ENCODE measurements at places on chromosomes 3 and 15.
A peak's percentile ranks its signal among the peaks of the same experiment; 100 is the strongest.

GRCh38 chr3:180040966-180041365 lies 4.2 kb upstream of the PEX5L start:
- no peak for DNase-seq

DNA sequence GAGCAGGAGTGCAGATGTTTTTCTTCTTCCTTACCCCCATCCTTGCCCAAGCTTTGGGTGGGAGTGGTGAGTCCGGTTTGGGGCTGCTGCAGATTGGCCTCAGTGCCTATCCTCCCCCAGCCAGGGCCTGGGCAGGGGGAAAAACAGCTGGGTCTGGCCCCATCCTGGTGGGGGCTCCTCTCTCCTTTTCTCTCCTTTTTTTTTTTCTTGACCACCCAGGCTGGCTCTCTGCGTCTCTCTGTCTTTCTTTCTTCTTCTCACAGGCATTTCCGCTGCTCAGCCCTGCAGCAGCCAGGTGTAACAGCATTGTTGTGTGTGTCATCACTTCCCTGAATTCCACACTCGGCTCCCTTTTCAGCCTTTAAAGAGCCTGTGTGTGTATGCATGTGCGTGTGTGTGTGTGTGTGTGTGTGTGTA lies 2.0 kb downstream of the FOXL2NB start:
- DNase-seq: no peak

GRCh38 chr3:132587401-132587800 lies 9.7 kb upstream of the ACKR4 start:
- no peak for DNase-seq

DNA sequence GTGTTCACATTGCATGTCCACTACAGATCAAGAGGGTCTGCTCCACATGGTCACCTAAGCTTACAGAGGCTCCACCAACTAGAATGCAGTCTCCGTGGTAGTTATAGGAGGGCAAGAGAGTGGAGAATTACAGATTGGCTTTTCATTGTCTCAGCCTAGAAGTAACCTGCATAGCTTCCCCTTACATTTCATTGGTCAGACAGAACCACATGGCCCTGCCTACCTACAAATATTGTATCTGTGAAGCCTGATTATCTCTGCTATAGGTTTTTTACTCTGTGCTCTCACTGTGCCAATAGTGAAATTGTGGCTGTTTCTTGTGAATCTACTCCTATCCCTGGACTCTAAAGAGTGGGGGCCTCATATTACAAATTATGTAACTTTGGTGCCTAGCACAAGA lies 2.5 kb upstream of the TLNRD1 start:
- DNase-seq: no peak

DNA sequence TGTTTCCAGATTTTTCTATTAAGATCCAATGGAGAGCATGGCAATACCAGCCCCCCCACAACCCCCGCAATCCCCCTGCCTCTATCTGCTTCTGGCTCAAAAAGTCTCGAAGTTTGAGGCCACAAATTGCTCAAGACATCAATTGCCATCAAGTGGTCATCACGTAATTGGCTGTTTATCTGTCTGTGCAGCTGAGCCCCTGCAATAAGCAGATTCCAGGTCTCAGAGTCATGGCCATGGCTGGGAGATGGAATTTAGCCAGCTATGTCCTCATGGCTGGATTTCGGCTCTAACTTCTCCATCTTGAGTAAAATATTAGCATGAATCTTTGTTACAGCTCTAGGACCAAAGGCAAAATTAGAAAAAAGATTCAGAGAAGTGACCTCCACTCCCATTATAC lies 22.7 kb downstream of the SSUH2 start:
- no peak for DNase-seq

DNA sequence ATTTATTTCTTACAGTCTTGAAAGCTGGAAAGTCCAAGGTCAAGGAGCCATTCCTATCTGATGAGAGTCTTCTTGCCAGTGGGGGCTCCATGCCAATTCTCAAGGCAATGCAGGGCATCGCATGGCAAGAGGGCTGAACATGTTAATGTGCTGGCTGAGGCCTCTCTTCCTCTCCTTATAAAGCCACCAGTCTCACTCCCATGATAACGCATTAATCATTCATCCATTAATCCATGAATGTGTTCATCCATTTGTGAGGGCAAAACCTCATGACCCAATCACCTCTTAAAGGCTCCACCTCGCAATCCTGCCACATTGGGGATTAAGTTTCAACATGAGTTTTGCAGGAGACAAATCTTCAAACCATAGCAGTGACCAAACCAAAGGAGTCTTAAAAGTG lies 118.3 kb downstream of the PROS1 start:
- DNase-seq: no peak

DNA sequence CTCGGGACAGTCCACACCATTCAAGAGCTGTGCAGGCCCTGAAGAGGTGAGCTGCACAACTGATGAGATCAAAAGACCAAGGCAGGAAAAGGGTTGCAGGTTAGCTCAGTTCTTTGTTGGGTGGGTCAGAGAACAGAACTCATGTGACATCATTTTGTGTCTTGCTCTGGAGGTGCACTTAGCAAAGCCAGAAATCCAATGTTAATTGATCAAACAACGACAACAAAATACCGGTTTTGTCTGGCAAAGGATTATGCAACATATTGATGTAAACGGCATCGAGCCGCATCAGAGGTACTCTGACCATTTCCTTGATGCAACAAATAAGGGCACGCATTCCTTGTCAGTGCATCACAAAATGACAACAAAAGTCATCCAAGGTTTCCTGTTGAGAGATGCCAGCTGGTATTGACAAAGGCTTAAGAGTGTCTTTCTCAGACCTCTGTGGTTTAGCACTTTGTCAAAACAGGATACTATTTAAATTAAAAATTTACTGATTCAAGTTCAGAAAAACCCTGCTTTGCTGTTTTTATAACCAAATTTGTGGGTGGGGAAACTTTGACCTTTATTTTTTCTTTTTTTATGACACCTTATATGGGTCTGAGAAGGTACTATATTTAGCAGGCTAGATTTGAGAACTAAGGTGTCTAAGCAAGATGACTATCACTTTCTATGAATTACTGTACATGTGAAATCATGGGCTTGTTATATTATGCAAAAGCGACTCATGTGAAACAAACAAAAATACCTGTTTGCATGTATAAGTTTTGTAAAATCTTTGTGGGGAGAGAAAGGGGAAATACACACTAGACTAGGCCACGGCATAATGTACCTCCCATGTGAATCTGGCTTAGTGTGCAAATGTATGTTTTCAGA lies 496.1 kb downstream of the FOXP1 start:
- no peak for DNase-seq

DNA sequence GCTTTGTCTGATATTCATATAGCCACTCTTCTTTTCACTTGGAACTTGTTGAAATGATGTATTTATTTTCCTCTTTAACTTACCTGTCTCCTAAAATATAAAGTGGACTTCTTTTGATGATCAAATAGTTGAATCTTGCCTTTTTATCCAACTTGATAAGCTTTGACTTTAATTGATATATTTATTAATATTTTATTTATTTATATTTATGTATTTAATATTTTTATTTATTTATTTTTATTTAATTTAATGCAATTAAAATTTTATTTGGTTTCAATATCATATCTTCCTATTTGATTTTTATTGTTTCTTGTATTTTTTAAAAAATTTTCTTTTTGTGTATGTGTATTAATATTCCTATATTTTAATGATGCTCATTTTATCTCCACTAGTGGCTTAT lies 555.1 kb upstream of the EPHA6 start:
- no peak for DNase-seq

- DNase-seq: no peak
Observed at GRCh38 chr15:64915518-64916227, 4.0 kb downstream of the ANKDD1A start.

GRCh38 chr3:71099997-71100719 lies 483.4 kb downstream of the FOXP1 start:
- DNase-seq: no peak

DNA sequence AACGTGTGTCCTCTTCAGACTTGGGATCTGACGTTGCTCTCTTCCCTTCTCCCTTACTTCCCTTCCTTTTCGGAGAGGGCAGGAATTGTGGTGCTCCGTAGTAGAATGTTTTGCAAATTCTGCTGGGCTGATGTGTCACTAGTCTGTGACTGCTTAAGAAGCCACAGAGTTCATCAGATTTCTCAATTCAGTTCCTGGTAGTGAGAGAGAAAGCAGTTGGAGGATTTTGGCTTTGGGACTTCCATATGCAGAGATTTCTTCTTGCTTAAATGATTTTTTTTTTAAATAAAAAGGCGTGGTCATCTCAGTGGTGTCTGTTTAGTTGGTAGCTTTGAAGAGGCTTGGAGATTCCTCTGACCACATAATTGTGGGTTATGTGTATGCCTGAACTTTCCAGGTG lies 10.1 kb downstream of the CEMIP start:
- no peak for DNase-seq

- DNase-seq: no peak
Observed at GRCh38 chr15:88334436-88334835, 77.9 kb upstream of the NTRK3 start.

- DNase-seq: no peak
Observed at GRCh38 chr15:41566121-41566885, 7.3 kb downstream of the TYRO3 start.

GRCh38 chr3:11076711-11077110 lies 77.6 kb upstream of the HRH1 start:
- no peak for DNase-seq

DNA sequence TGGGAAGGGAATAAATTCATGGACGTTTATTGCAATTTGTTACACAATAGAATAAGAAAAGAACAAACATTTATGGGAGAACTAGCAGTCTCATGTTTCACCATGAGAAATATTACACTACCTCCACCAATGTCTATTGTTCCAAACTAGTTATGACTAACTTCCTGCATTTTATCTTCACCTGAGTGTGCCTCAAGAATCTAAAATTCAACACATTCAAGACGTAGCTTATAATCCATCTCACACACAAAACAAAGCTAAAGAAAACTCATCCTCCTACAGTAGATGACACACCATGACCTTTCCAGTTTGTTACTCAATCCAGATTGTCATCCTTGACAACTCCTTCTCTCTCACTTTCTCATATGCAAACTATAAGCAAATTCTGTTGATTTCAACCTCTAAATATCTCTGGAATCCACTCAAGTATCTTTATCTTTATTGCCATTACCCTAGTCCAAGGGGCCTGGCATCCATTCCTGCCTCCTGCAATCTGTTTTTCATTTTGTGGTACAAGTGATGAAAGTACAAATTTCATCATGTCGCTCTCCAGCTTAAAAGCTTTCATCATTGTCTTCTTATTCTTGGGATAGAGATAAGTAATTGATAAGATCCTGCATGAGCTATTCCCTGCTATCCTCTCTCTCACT lies 229.9 kb downstream of the NR2F2 start:
- no peak for DNase-seq

- no peak for DNase-seq
Observed at GRCh38 chr3:99651531-99651930, 13.1 kb downstream of the COL8A1 start.

DNA sequence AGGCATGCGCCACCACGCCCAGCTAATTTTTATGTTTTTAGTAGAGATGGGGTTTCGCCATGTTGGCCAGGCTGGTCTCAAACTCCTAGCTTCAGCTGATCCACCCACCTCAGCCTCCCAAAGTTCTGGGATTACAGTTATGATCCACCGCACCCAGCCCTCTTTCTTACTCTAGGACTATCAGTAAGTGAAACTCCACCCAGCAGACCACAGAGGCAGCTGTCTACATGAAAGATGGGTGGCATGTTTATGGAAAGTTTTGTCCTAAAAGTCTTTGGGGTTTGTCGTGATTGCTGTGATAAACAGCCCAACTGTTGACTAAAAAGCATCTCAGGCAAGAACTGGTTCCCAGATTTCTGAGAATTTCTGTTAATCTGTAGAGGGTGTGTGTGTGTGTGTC lies 10.9 kb downstream of the ARL6IP5 start:
- no peak for DNase-seq

DNA sequence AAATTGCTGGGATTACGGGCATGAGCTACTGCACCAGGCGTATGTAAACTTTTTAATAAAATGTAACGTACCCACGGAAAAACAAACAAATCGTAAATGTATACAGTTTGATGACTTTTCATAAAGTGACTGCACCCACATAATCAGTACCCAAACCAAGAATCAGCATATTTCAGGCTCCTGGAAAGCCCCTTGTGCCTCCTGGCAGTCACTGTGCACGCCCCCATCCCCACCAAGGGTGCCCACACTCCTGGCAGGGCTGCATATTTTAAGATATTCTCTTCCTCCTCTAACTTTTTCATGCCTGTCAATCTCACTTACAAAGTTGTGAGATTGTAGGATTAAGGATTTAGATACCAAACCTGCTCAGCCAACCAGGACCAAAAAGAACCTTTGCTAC lies 305.5 kb downstream of the SHQ1 start:
- no peak for DNase-seq

DNA sequence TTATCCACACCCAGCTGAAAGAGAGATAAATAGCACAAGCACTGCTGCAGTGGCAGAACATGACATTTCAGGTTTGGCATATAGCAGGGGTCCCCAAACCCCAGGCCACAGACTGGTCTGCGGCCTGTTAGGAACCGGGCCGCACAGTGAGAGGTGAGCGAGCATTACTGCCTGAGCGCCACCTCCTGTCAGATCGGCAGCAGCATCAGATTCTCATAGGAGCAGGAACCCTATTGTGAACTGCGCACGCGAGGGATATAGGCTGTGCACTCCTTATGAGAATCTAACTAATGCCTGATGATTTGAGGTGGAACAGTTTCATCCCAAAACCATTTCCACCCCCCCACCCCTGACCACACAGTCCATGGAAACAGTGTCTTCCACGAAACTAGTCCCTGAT lies 54.6 kb downstream of the CCR4 start:
- no peak for DNase-seq

DNA sequence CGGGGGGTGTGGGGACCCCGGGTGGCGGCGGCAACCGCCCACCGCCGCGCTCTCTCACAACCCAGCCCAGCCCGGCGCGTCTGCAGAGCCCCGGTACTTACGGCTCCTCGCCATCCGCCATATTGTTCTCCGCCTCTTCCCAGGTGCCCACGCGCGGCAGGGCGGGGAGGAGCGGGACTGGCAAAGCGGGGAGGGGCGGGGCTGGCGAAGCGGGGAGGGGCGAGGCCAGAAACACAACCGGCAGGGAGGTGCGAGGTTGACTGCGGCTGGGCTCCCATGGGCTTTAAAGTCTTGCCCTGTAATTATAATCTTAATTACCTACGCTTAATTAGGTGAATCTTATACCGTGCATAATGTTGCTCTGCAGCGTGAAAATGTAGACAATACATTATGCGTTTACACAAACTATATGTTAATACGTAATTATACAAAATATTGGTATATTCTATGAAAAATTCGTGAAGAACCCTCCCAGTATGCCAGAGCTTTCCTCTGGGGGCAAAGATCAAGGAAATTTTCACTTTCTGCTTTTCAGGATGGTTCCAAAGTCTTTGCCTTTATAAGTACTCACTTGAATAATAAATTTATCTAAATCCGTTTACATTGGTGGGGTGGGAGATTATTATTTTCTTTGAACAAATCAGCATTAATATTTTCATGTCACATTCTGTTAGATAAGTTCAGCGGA lies at the start of gene UBA3:
UBA3 (minus strand) TSS at position 133 of the 688 bp plus-strand sequence; CDS start at position 121, 12 bp downstream.
- DNase-seq: peak; percentile 87
